ENCODE measurements at places on chromosomes 1 and 21. TPM values are rescaled to one million over a fixed set of nuclear protein-coding genes. Genes with fewer than 3 reads are reported as not detected.

The RGL1 gene
- 6.3 TPM for total RNA-seq

The SLAMF9 gene
- total RNA-seq: not detected

The GCSAML gene
- not detected for total RNA-seq

The ZFP69B gene
- 3.3 TPM for total RNA-seq

The ADORA3 gene
- total RNA-seq: not detected

GRCh38 chr1:67626090-67626860 is 58.7 kb upstream of the GADD45A start:
- peak; percentile 47 for DNase-seq

DNA sequence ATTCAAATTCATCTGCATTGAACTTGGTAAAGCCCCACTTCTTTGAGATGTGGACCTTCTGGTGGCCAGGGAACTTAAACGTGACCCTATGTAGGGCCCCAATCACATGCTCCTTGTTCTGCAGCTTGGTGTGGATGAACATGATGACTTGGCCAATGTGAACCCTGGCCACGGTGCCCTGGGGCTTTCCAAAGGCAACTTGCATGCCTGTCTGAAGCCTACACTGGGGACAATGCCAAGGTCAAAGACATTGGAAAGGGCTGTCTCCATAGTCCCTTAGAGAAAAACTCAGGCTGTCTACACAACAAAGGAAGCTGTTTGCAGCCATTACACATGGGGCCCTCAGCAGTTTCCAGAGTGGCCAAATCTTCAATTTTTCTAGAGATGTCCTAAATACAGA is 8.9 kb upstream of the VPS13D start:
- no peak for DNase-seq

DNA sequence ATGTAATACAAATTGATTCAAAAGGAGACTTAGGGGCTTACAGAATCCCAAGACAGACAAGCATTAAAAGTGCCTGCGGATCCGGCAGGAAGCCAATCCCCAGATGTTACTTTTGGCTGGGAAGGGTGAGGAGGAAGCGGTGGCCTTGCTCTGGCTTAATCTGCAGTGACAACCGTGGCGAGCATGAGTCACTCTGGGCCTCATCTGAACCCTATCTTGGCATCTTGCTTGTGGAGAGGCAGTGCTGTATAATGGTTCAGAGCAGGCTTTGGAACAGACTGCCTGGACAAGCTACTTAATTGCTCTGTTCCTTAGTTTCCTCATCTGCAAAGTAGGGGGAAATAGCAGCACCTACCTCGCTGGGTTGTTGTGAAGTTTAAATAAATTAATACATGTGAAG is 74.1 kb downstream of the XCL2 start:
- peak; percentile 91 for DNase-seq

DNA sequence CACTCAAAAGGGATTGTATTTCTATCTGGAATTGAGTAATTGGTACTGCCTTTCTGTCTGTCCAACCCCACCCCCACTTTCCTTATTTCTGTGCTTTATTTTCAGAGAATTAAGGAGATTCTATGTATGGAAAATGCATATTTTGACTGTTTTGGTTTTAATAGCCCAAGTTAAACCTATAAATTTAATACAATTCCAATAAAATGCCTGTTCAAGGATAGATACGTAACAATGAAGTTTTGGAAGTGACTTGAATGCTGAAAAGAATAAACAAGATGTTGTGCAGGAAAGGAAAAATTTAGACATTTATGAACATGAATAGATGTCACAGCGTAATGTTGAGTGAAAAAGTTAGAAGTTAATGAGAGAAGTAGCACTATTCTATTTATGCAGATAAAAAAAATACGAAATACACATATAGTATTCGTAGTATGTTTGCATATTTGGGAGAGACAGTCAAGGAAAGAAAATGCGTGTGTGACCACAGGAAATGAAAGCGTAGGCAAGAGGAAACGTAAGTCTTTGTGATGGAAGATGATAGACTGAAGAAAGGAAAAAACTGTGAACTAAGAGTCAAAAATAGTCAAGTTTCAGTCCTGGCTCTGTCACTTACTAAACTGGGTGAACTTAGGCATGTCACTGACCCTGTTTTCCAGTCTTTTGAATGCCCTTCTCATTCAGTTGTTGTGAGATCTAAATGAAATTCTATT is 62.1 kb downstream of the MEF2D start:
- DNase-seq: no peak

GRCh38 chr1:153569465-153569864 is 3.8 kb upstream of the S100A2 start:
- DNase-seq: no peak

- DNase-seq: peak; percentile 47
Measured at GRCh38 chr1:41372600-41372993, 11.4 kb downstream of the FOXO6 start.

DNA sequence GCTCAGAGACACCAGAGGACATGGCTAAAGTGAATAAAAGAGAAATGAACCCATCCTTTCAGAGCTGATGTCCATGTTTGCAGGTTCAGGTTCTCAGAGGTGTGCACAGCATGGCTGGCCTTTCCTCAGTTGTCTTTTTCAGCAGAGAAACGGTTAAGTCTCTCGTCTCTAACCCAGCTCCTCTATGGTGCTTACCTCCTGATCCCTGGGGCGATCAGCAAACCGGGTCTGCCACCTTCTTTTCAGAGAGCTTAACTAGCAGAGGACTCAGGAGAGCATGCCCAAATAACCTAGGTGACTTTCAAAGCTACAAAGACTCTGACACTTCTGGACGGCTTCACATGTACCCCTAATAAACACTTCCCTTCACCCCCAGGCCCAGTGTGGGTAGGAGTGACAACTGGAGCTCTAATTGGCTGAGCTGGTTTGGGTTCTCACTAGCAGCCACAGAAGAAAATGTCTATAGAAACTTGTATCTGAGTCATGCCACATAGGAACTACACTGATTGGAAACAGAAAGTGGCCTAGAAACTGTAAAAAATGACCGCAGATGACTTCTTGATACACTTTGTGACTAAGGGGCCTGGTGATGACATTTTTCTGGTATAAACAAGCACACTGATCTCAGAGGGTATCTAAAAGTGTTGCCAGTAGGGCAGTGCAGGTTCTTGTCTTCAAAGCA is at the start of gene AIM2:
TSS of gene AIM2 (minus strand) at position 329 of the 682 bp plus-strand sequence. CDS start 3,267 bp downstream, outside the sequence.
- no peak for DNase-seq

GRCh38 chr21:29007810-29008209 is 11.3 kb downstream of the RWDD2B start:
- no peak for DNase-seq

- DNase-seq: no peak
Measured at GRCh38 chr1:192059407-192059806, 98.9 kb upstream of the RGS18 start.

GRCh38 chr1:151547119-151547899 is 7.2 kb downstream of the TUFT1 start:
- peak; percentile 85 for DNase-seq

GRCh38 chr1:16924919-16925477 is 3.3 kb downstream of the CROCC start:
- no peak for DNase-seq

DNA sequence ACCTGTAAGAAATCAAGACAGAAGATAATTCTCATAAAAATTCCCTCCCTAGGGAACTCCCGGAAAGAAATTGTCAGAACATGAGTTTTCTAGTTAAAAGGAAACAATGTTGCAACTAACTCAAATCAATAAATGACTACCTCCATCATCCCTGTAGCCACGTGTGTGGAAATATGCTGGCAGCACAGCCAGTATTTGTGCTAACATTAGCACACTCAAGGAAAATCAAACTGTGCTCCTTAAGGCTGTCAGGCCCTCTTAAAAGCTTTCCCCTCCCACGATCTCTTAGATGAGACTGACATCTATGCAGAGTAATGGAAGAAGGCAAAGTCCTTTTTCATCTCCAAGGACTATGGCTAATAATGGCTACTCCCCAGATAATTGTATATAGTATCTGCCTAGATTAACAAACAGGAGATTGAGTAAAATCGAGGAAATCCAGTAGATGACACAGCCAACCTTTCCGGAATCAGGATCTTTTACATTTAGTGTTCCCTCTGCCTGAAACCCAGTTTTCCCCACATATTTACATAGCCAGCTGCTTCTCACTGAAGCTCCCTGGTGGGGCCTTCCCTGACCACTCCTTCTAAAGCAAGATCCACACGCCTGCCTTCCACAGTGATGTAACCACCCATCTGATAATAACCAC is 50.9 kb upstream of the NR5A2 start:
- DNase-seq: no peak

Measured in myocyte (in vitro differentiated cells).